ENCODE measurements at places on chromosomes 11 and 22. TPM values are rescaled to one million over a fixed set of nuclear protein-coding genes. Genes with fewer than 3 reads are reported as not detected.

DNA sequence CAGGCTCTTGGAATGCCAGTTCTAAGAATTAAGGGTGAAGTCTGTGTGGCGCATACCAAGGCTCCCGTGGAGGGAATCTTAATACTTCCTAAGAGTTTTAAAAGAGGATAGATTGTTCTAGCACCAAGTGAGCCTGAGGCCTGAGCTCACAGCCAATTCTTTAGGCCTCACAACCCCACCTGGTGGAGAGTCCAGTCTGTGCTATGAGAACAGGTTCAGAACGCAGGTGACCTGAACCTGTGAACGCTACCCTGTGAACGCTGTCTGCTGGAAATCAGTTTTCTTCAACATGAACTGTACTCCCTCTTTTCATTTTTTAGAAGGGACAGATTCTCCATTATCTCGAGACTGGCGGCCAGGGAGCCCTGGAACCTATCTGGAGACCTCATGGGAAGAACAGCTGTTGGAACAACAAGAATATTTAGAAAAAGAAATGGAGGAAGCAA lies 43.2 kb upstream of the DLAT start:
- H3K36me3 ChIP-seq, result peaks cover 5% of the 10 kb centered on the region
- H3K4me1 ChIP-seq, result peaks cover 8% of the 10 kb centered on the region
- H3K27me3 ChIP-seq, result no peaks in the 10 kb centered on the region
- peak; percentile 85 for DNase-seq

DNA sequence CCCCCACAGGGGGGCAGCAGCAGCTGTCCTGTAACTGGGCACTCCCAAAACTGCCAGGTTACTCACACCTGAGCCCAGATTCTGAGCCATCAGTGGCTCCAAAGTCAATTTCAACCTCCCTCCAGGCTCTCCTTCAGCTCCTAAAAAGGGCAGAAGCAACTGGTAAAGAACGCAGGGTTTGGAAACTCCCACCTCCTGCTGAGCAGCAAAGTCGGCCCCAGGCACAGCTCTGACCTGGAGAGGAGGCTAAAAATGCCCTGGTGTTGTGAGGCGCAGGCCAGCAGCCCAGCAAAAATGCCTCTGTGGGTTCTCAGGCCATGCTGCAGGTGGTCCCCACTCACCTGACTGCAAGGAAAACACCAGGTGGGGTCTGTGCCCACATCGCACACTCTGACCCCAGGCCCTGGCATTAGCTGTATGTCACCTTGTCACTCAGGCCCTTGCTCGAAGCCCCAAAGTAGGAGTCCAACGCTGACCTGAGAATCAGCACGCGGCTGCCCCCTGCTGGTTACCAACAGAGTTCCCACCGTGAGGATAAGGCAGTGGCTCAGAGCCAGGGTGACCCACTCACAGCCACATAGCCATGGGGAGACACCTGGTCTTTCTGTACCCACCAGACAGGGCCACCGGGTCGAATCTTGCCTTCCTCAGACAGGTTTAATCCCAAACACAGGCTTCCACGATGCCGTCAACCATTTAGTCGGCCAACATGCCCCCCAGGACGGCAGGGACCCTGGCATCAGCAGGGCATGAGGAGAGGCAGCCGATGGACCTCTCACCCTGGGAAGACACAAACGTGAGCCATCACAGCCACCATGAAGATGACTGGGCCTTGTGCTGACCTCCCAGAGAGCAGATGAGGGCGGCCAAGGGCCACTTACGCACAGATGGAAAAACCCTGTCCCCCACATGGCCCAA lies 11.1 kb downstream of the POLR3H start:
- H3K27me3 ChIP-seq, result no peaks in the 10 kb centered on the region
- H3K27ac ChIP-seq, result no peak overlapping the region
- peaks cover 15% of the 10 kb centered on the region for H3K36me3 ChIP-seq
- H3K4me3 ChIP-seq, result no peak overlapping the region
- H3K4me1 ChIP-seq, result no peaks in the 10 kb centered on the region

- no peaks in the 10 kb centered on the region for H3K27me3 ChIP-seq
- no peak for DNase-seq
- no peaks in the 10 kb centered on the region for H3K36me3 ChIP-seq
- no peak overlapping the region for H3K27ac ChIP-seq
- H3K4me3 ChIP-seq, result no peak overlapping the region
Observed at GRCh38 chr11:80636999-80637398, 1196.2 kb upstream of the TENM4 start.

The SYNGR1 gene
- 43.0 TPM for polyA plus RNA-seq

The MMP1 gene
- 0.26 TPM for polyA plus RNA-seq

The VWCE gene
- polyA plus RNA-seq, result 0.32 TPM

The CDC45 gene
- 0.32 TPM for polyA plus RNA-seq

All from kidney (tissue), 22 donors.